ENCODE measurements at places on chromosomes 7 and 10. TPM values are rescaled to one million over a fixed set of nuclear protein-coding genes. Genes with fewer than 3 reads are reported as not detected.

DNA sequence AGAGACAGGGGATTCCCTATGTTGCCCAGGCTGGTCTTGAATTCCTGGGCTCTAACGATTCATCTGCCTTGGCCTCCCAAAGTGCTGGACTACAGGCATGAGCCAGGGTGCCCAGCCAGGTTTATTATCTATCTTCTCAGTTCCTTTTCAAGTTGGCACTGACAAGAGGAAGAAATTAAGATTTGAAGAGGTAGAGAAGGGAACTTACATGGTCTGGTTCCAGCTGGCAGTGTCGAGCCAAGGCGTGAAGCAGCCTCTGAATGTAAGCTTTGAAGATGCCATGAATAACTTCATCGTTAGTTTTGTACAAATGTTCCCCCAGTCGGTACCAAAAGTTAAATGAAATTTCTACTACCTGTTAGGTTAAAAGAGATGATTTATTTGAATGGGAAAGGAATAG lies 57.7 kb downstream of the TNPO3 start:
- no peak for DNase-seq

DNA sequence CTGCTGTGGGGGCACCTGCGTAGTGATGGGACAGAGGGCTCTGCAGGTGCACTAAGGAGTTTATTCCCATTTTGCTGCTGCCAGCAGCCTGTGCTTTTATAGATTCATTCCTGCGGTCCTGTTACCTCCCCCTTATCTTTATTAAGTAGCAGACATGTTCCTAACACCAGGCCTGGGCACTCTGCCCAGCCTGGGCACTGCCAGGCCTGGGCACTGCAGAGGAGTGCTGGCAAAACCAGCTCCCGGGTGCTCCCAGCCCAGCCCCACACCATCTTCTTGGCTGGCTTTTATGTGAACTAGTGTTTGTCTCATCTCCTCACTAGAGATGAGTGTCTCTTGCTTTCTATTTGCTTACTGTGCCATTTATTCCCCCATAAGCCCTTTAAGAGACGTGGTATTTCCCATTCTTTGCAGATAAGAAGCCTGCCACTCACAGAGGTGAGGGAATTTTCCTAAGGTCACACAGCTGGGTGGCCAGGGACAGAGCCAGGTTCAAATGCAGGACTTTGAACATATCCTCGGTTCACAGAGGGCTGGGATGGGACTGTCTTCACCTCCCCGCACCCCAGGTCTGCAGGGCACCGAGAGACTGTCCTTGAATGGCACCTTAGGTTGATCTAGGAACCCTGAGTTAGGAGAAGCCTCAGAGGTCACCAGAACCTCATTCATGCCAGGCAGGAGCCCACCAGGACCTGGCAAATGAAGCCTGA lies 14.6 kb upstream of the DRGX start:
- no peak for DNase-seq

GRCh38 chr10:22544325-22545068 lies 169.9 kb downstream of the PIP4K2A start:
- no peak for DNase-seq

DNA sequence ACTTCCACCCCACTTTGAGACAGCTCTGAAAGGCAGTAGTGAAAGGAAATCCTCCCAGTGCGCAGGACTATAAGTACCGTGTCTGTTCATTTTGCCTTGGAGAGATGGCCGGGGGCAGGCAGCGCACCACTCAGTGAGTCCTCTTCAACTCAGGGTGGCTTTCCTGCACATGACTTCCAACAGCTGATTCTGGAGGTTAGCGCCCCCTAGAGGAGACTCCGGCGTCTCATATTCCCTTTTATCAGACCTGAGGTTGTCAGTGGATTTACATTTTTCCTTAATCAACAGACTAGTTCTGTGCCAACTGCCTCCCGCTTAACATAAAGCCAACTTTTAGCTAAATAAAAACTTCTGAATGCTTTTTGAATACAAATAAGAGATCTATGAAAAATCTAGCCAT lies 101.0 kb downstream of the HERPUD2 start:
- no peak for DNase-seq

DNA sequence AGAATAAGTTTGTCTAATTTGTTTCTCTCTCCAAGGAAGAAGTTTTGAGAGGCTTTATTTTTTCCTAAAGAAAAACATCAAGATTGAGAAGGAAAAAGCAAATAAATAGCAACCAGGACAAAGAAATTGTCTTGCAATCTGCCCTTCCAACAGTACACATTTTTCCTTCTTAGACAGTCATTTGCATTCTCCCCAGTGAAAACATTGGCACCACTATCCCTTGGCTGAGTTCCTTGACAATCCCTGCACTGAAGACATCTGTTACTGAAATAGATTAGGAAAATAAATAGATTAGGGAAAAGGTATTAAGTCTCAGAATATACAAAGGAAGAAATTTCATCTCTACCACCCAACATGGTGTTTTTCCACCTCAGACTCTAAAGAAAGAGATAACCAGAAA lies 12.2 kb upstream of the TMEM243 start:
- DNase-seq: no peak

GRCh38 chr7:83130623-83131545 lies 31.8 kb downstream of the PCLO start:
- no peak for DNase-seq

GRCh38 chr7:122225874-122226273 lies 78.7 kb downstream of the FEZF1 start:
- DNase-seq: peak; percentile 2

- DNase-seq: peak; percentile 40
Measured at GRCh38 chr7:158595068-158595467, 7.4 kb upstream of the PTPRN2 start.

DNA sequence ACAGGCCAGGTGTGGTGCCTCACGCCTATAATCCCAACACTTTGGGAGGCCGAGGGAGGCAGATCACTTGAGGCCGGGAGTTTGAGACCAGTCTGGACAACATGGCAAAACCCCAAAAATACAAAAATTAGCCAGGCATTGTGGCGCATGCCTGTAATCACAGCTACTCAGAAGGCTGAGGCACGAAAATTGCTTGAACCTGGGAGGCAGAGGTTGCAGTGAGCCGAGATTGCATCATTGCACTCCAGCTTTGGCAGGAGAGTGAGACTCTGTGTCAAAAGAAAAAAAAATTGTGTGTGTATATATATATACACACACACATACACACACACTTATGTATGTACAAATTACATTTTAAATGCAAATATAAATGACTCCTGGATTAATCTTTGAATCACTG lies 76.8 kb upstream of the LRRN3 start:
- no peak for DNase-seq

Gene LRRC61
- total RNA-seq: 6.8 TPM

GRCh38 chr7:107909445-107909844 lies 18.5 kb downstream of the DLD start:
- no peak for DNase-seq

DNA sequence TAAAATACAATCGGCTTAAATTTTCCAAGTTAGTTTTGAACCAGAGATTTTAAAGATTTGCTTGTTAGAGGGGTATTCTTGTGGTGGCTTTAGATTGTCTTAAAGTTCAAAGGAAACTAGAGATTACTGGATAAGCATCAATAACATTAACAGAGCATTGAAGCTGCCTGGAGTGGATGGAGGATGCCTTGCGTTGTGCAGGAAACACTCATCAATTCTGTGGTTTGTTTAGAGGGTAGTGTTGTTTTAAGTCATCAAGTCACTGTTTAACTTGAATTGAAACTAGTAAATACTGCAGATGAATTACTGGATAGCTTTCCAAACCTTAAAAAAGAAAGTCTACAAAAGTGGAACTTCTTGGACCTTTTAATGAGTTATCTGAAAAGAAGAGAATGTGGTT lies 218.6 kb downstream of the CELF2 start:
- DNase-seq: no peak
